ENCODE measurements at places on chromosomes 3 and 15.
A peak's percentile ranks its signal among the peaks of the same experiment; 100 is the strongest.

DNA sequence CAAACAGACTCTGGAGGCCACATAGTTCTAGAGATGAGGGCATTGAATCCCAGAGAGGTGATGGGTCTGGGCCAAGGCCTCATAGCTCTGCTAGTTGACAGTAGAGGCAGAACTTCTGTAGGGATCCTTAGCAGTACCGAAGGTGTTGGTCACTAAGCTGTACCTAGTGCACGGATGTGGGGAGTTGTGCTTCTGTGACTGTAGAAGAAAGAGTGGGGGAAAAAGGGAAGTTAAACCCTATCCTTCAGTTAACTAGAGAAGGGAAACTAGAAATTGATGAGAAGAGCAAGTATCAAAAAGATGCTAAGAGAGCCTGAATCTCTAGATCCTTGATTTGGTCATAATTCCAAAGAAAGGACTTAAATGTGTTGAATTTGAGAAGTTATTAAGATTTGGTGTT, 186.7 kb downstream of the NFKBIZ start:
- no peak for DNase-seq

- peak; percentile 74 for DNase-seq
Observed at GRCh38 chr3:72738752-72739530, 109.3 kb downstream of the SHQ1 start.

- no peak for DNase-seq
Observed at GRCh38 chr3:67906261-67906660, 251.8 kb upstream of the SUCLG2 start.

DNA sequence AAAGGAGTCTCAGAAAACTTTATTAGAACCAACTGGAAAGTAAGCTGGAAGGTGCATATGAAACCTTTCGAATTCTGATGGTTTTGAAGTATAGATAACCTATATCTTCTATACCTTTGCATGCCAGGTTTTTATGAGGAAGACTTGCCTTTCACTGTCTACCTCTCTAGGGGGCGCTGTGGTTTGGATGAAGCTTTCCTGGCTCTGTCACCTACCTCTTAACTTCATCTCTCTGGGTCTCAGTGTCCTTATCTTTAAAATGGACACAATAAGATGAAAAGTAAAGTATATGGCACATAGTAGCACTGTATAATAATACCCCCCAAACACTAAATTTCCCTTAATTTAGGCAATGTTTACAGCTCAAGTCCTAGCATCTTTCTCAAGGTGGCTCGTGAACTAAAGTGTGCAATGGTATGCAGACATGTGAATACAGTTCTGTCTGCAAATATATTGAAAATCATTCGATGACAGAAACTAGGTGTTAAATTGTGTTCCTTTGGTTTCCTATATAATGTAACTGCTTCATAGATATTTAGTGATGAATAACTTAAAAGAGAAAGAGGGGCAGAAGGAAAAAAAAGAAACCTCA, 314.3 kb downstream of the CHST2 start:
- no peak for DNase-seq

- DNase-seq = no peak
Observed at GRCh38 chr3:126133606-126134005, 46.8 kb downstream of the ALDH1L1 start.
